Stimulated activated CD4-positive, alpha-beta T cell treated with anti-CD3 and anti-CD28 coated beads, Interleukin-15, amount 100 ng/mL, for 1 hour (primary cell): ENCODE measurements at places on chromosomes 12 and 14.

DNA sequence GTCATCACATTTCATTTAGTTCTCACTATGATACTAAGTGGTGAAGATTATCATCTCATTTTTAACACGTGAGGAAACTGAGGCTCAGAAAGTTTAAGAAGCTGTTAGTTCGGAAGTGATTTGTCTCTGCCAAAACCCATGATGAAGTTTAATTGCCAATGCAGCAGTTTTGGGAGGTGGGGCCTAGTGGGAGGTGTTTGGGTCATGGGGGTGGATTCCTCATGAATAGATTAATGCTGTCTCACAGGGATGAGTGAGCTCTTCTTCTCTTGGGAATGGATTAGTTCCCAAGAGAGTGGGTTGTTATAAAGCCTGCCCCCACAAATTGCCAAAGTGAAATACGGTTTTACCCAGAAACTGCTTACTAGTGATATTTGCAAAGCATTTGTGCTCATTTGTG, 91.5 kb upstream of the IGF1 start:
- DNase-seq = no peak

GRCh38 chr14:24847568-24848095, 202.3 kb downstream of the STXBP6 start:
- DNase-seq = no peak

GRCh38 chr14:84107835-84108343, 1422.1 kb upstream of the FLRT2 start:
- no peak for DNase-seq

DNA sequence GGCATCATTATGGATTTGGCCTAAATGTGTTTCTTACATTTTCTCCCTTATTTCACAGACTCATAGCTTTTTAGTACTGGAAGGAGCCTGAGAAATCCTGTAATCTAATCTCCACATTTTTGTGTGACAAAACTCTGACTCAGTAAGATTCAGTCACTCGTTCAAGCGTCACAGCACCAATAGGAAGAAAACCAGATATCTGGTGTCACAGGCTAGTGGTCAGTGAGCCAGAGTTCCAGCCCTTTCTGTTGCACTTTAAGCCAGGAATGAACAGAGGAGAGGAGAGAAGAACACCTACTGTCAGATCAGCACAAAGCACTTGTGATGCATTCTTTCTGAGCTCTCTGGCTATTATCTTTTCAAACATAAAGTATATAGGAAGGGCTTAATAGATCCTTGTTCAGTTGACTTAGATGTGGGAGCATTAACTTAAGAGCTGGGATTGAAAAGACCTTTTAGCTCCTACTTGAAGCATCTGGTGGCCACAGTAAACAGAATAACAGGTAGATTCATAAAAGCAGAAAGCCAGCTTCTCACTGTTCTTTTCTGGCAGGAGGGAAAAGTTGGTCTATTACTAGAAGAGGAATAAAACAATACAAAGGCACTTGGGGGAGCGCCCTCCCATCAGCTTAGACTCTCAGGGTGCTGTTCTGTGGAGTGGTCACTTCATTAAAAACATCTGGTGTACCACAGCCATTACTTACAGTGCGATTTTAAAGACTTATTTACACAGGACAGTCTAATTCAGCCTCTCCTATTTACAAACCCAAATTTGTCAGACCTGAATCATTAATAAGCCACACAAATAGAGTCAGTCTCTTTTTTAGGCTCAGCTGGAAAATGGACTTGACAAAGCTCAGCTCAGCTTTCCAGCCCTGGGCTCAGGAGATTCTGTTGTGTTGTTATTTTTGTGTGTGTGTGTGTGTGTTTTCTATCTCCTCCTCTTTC, 12.2 kb upstream of the NID2 start:
- DNase-seq = no peak

- no peak for DNase-seq
Observed at GRCh38 chr12:3141339-3142321, 64.5 kb downstream of the TSPAN9 start.

- no peak for DNase-seq
Observed at GRCh38 chr12:119683413-119683812, 15.5 kb downstream of the PRKAB1 start.

DNA sequence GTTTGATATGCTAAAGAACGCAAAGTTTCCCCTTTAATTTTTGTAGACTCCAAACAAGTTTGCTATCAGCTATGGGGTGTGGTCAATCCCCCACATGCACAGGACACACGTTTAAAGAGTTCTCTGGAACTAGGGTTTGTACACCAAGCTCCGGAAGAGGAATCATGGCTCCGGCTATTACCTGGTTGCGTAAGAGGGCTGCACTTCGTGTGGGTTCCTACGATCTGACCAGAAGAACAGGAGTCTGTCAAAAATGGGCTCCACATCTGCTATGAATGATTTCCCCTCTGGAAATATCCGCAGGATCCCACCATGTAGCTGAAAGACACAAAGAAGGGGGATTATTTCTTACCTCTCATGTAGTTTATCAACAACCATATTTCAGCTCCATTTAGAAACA, 22.0 kb downstream of the EGLN3 start:
- no peak for DNase-seq

GRCh38 chr12:105888696-105889095, 250.1 kb downstream of the NUAK1 start:
- no peak for DNase-seq

- DNase-seq = no peak
Observed at GRCh38 chr14:53591816-53592215, 364.8 kb downstream of the BMP4 start.

GRCh38 chr14:93691042-93691780, 97.1 kb downstream of the PRIMA1 start:
- no peak for DNase-seq

- no peak for DNase-seq
Observed at GRCh38 chr12:24069532-24070395, 120.3 kb upstream of the SOX5 start.

- DNase-seq = no peak
Observed at GRCh38 chr12:26822026-26822425, 11.0 kb downstream of the ITPR2 start.

GRCh38 chr14:73718418-73719251, 4.5 kb upstream of the PNMA1 start:
- no peak for DNase-seq

DNA sequence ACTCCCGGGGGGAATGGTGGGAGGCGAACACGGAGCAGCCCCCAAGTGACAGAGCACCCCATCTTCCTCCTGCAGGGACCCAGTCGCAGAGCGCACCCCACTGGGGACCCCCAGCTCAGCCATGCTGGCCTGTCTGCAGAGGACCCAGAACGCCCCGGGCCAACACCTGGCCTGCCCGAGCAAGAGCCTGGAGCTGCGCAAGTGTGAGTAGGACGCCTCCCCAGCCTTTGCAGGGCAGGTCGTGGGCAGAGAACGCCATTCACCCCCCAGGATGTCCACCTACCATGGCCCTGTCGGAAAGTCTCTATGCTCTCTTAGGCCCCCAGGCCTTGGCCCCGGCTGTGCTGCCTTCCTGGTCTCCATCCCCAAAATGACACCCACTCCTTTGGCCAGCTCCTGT, 30.4 kb downstream of the FAM222A start:
- DNase-seq = no peak

DNA sequence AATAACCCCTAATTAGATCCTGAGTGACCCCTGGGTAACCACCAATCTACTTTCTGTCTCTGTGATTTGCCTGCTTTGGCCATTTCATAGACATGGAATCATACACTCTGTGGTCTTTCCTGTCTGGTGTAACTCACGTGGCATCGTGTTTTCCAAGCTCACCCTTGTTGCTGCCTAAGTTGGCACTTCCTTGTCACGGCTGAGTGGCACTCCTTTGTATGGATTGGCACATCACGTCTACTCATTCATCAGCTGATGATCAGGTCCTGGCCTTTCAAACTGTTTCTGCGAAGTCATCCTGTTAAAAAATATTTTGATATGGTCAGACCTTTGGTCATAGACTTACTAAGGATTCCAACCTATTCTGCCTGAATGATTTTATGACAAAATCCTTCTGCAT, 87.7 kb downstream of the GLT1D1 start:
- DNase-seq = no peak

DNA sequence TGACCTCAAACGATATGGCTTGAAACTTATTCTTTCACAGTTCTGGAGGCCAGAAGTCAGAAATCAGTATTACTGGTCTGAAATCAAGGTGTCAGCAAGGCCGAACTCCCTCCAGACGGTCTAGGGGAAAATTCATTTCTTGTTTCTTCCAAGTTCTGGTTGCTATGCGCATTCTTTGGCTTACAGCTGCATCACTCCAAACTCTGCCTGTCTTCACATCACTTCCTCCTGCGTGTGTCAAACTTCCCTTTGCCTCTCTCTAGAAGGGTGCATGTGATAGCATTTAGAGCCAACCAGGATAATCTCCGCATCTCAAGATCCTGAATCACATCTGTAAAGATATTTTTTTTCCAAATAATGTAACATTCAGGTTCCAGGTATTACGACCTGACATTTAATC, 62.8 kb downstream of the DENND5B start:
- no peak for DNase-seq

GRCh38 chr12:38998887-38999482, 93.6 kb upstream of the CPNE8 start:
- no peak for DNase-seq

- no peak for DNase-seq
Observed at GRCh38 chr12:13079440-13079906, 24.0 kb downstream of the GSG1 start.

- DNase-seq = no peak
Observed at GRCh38 chr12:24815114-24815423, 133.8 kb downstream of the BCAT1 start.

GRCh38 chr14:22428700-22429291, 160.2 kb downstream of the DAD1 start:
- DNase-seq = no peak

GRCh38 chr14:50670196-50670865, 2.2 kb upstream of the SAV1 start:
- DNase-seq = no peak

DNA sequence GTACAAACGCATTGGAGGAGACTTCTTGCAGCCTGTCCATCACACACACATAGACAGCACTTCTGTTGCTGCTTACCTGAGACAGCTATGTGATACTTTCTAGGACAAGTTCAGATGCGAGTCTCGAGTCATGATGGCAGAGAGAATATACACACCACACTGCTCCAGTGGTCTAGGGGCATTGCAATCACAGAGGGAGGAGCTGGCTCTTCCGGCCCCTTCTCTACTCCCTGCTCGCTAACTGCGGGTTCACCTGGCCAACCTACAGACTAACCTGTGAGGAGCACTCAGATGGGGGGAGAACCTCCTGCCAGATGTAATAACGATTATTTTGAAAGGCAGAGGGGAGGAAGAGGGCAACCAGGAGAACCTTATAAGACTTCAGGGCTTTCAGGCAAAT, 30.7 kb downstream of the EMP1 start:
- no peak for DNase-seq

DNA sequence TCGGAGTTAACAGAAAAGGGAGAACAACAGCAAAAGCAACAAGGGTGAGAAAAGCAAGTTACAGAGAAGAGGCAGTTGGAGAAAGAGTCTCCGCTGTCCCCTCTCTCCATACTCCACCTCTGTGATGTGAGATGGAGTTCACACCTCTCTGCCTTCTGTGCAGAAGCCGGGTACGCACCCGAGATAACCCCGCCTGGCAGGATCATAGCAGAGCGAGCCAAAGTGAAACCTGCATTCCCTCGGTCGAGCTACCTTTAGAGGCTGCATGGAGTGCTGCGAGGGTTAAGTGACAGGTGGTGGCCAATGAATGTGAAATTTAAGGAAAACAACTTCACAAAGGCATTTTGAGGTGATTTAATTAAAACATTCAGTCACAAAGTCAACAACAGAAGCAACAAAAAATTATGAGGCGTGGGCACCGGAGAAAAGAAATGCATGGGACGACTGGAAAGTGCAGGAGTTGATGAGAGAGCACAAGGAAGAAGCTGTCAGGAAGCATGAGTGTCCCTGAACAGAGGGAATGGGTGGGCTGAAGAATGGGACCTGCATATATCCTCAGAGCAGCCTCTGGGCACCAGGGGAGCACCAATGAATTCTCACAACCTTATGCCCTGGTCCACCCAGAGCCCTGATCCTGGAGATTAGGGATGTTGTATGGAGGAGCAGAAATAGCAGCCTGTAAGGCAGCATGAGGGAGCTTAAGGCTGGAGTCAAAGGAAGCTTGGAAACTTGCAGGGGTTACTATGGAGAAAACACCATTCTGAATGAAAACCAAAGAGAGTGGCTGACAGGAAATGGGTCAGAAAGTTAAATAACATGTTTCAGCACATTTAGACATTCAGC, 208.3 kb downstream of the EMP1 start:
- no peak for DNase-seq

GRCh38 chr14:76958980-76959710, 69.4 kb downstream of the IRF2BPL start:
- DNase-seq = no peak

- no peak for DNase-seq
Observed at GRCh38 chr14:68897559-68898155, 81.4 kb downstream of the ACTN1 start.

GRCh38 chr12:97151481-97151880, 244.4 kb downstream of the NEDD1 start:
- no peak for DNase-seq

GRCh38 chr12:110316861-110317260, 35.8 kb downstream of the ATP2A2 start:
- DNase-seq = no peak

- DNase-seq = no peak
Observed at GRCh38 chr14:22493753-22494152, 95.3 kb downstream of the DAD1 start.
